Naive thymus-derived CD4-positive, alpha-beta T cell (primary cell): ENCODE measurements at places on chromosomes 5 and 9. TPM values are rescaled to one million over a fixed set of nuclear protein-coding genes. Genes with fewer than 3 reads are reported as not detected.

DNA sequence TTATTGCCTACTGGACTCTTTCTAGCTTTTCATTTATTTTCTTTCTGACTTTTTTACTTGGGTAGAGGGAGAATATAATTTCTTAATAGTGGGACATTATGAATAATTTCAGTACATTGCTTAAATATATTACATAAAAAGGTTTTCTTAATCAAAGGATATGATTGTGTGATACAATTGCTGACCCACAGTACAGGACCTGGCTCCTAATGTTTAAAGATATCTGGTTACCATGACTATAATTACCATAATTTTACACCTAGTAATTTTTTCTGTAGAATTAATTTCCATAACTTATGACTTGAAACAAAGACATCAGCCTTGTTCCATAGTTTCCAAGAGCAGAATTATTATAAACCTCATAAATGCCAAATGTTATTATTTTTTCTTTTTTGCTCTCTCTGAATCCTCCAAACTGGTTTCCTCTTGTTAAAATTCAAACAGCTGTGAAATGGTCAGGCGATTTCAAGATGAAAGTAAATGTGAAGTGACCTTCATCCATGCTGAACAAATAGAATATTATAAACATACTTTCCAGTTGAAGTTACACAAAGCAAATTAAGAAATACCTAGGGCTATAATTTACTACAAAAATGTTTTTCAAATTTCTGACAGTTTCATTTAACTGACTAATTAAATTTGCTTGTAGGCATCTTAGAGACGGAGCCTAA lies 301.2 kb upstream of the TYRP1 start:
- DNase-seq, result no peak

GRCh38 chr5:84642324-84642723 lies 257.6 kb upstream of the EDIL3 start:
- no peak for DNase-seq

DNA sequence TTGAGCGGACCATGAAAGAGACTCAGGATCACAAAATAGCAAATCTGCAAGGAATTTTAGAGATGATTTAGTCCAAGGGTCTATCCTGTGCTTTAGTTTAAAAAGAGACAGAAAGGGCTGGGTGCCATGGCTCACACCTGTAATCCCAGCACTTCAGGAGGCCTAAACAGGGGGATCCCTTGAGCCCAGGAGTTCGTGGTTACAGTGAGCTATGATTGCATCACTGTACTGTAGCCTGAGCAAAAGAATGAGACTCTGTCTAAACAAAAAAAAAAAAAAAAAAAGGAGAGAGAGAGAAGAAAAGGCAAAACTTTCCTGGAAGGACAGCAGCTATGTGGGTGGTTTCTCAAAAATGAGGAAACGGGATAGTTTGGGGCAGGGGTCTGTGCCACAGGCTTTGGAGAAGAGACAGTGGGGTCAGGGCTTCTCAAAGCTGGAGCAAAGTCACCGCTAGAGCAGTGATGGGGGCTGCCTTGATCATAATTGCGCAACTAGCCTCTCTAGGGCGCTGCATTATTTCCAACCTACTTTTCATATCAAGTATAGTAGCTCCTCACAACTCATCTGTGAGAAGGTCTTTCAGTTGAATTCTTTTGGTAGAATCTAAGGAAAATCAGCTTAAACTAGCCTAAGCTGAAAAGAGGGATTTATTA lies 8.5 kb upstream of the ANKH start:
- DNase-seq, result no peak

DNA sequence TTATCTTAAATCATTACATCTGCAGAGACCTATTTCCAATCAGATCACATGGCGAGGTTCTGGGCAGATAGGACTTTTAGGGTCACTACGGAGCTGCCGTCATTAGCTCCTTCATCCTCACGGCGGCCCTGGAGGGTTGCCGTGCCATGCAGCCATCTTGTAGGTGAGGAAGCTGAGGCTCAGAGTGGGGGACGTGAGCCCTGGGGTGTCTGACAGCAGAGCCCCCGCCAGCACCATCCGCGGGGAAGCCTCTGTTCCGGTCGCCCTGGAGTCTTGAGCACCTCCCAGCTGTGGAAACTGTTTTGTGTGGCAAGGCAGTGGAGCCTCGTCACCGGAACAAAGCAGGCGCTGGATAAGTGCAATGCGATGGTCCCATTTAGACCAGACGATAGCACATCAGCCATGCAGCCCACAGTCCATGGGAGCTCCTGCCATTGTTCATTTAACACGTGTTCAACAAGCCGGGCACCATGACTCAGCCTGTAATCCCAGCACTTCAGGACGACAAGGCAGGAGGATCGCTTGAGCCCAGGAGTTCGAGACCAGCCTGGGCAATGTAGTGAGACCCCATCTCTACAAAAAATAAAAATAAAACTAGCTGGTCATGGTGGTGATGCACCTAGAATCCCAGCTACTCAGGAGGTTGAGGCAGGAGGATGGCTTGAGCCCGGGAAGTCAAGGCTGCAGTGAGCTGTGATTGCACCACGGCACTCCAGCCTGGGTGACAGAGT lies 61.9 kb downstream of the KCNT1 start:
- no peak for DNase-seq

GRCh38 chr5:31771500-31771899 lies 132.6 kb downstream of the PDZD2 start:
- DNase-seq, result no peak

- no peak for DNase-seq
Measured at GRCh38 chr9:114263853-114264510, 58.9 kb upstream of the ORM1 start.

DNA sequence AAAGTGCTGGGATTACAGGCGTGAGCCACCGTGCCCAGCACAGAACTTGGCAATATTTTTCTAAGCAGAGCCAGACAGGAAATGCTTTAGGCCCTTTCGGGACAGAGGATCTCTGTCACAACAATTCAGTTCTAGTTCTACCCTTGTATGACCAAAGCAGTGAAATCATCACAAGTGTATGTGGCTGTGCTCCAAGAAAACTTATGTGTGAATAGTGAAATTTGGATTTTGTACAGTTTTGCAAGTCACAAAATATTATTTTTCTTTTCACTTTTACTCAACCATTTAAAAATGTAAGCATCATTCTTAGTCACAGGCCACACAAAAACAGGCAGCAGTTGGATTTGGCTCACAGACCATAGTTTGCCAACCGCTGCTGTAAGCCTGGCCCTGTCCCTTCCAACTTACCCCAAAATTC lies 20.4 kb upstream of the PRUNE2 start:
- no peak for DNase-seq

DNA sequence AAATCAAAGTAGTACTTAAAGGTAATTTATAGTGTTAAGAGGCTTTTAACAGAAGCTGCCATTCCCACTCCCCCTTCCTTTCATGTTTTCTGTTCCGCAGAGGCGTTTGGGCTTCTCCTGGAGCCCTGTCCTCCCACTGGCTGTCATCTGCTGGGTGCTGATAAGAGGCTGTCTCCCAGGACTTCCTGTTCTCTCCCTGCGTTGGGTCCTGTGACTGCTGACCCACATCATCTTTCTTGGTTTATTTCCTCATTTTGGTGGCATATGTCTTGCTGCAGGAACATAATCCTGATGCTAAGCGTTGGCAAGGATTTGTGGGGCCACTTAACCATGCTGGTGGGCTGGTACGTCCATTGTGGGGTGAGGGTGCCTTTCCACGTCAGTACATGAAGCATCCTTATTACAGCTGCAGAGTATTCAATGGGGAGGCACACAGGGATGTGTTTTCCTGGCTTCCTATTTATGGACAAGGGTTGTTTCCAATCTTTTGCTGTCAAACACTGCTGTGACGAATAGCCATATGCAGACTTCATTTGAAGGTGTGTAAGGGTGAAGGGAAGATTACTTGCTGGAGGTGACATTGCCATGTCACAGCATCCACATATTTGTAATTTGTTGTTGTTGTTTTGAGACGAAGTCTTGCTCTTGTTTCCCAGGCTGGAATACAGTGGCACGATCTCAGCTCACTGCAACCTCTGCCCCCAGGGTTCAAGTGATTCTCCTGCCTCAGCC lies 22.3 kb upstream of the RNF130 start:
- DNase-seq, result no peak

GRCh38 chr9:36748322-36748899 lies 175.7 kb downstream of the MELK start:
- no peak for DNase-seq

DNA sequence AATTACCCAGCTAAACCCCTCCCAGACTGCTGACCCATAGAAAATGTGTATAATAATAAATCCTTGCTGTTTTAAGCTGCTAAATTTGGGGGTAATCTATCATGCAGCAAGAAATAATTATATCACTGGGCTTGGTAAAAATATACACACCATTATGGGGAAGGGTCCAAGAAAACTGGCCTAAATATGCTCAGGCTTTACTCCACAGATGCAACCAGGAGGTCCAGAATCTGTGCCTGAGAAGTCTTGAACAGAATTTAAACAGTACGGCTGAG lies 102.5 kb upstream of the SLC44A1 start:
- no peak for DNase-seq

DNA sequence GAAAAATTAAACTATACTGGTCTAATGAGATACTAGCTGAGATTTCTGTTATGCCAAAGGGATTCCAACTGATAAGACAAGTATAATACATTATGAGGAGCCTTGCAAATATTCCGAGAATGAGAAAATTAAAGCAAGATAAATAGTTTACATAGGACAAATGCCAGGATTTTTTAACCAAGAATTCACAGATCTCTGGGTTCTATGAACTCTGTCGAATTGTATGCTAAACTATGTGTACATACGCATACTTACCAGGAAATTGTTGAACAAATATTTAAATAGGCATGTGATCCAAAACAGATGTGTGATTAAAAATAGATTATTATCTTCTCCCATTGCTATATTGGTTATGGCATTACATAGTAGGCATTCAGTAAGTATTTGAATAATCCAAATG lies 616.6 kb downstream of the GABRG2 start:
- no peak for DNase-seq

- DNase-seq, result no peak
Measured at GRCh38 chr5:81787474-81788242, 36.8 kb upstream of the SSBP2 start.

- no peak for DNase-seq
Measured at GRCh38 chr9:134757216-134757975, 115.8 kb downstream of the COL5A1 start.

DNA sequence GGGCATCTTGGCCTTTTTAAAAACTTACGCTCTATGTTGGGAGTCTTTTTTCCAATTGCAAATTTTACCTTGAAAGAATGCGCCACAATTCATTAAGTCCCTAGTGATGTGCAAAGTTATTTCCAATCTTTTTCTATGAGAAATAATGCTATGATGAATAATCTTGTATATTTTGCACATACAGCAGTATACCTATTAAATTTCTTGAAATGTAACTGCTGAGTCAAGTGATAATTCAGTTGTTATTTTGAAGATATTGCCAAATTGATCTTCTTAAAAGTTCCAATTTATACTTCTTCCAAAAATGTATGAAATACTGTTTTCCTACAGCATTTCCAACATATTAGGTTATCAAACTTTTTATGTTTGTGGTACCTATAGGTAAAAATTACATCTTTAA lies 92.8 kb upstream of the PPP2R2B start:
- no peak for DNase-seq

- no peak for DNase-seq
Measured at GRCh38 chr5:151902215-151902614, 22.4 kb downstream of the GLRA1 start.

DNA sequence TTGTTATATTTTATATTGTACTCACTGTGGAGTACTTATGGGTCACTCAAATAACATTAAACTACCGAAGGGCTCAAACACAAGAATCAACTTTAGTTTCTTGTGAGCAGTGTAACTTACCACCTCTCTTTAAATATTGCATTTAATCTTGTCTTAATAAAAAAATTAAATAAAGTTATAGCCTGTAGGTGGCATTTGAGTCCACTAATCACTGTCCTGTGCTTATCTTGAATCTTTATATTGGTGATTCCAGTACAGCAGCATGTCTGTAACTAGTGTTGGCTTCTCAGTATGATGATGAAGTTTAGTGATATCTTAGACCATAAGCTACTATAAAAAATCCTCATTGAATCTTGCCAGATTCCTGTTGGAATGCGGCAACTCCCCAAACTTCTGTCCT lies 313.8 kb downstream of the FAM170A start:
- DNase-seq, result no peak

- no peak for DNase-seq
Measured at GRCh38 chr5:158383486-158383885, 524.5 kb upstream of the CLINT1 start.

- no peak for DNase-seq
Measured at GRCh38 chr5:138653502-138653901, 78.3 kb upstream of the HSPA9 start.

GRCh38 chr9:122261469-122261881 lies 3.2 kb downstream of the RBM18 start:
- DNase-seq, result no peak

GRCh38 chr9:97665742-97666141 lies 31.4 kb downstream of the XPA start:
- DNase-seq, result no peak

DNA sequence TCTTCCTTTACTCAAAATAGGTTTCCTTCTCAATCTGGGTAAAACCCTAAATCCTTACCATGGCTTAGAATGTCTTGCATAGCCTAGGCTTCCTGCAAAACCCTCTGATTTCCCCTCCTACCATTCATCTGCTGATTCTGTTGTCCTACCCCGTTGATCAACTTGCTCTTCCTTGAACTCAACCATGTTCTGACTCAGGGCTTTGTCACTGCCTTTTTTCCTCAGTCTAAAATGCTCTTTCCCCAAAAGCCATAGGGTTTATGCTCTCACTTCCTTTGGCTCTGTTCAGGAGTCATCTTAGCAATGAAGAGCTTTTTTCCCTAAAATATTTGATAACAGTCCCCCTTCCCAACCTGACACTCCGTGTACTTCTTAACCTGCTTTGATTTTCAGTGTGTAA lies 79.4 kb upstream of the IZUMO3 start:
- DNase-seq, result no peak

GRCh38 chr5:149265597-149265996 lies 6.1 kb upstream of the AFAP1L1 start:
- DNase-seq, result no peak

The GPX3 gene
- total RNA-seq, result not detected

The IL7R gene
- 341 and 348 TPM in 2 replicates for total RNA-seq

The WDR31 gene
- total RNA-seq, result 0.27 TPM

The PCDHGB3 gene
- 0.24 TPM for total RNA-seq

The SLC25A2 gene
- total RNA-seq, result 0.34 TPM

The HTR4 gene
- total RNA-seq, result not detected

The GADD45G gene
- total RNA-seq, result 5.6 TPM

The SPINK5 gene
- total RNA-seq, result not detected

The ANXA6 gene
- total RNA-seq, result 272 TPM

The INVS gene
- 15.0 and 17.3 TPM in 2 replicates for total RNA-seq

The FUT7 gene
- 0.37 TPM for total RNA-seq
